NCI-H510A (cell line): ENCODE measurements at places on chromosomes 5 and 9.
A peak's percentile ranks its signal among the peaks of the same experiment; 100 is the strongest.

DNA sequence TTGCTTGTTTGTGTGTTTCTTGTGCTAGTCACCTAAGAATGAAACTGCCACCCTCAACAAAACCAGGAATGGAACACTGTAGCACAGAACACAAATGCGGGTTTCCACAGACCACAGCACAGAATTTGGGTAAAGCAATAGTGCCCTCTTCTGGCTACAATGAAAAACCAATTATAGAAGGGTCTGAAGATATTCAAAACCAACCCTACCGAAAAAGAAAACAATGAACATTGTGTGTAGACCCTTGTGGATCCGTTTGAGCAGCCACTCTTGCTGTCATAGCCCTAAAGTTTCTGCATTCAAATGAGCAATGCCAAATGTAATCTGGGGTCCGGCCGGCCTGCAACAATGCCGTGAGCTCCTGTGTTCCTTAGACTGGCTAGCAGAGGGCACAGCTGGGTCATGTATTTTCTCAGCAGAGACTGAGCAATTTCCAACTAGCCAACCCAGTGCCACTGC is 8.3 kb upstream of the ENC1 start:
- DNase-seq: peak; percentile 1

- peak; percentile 75 for DNase-seq
Observed at GRCh38 chr5:1208743-1209488, 7.5 kb downstream of the SLC6A19 start.

DNA sequence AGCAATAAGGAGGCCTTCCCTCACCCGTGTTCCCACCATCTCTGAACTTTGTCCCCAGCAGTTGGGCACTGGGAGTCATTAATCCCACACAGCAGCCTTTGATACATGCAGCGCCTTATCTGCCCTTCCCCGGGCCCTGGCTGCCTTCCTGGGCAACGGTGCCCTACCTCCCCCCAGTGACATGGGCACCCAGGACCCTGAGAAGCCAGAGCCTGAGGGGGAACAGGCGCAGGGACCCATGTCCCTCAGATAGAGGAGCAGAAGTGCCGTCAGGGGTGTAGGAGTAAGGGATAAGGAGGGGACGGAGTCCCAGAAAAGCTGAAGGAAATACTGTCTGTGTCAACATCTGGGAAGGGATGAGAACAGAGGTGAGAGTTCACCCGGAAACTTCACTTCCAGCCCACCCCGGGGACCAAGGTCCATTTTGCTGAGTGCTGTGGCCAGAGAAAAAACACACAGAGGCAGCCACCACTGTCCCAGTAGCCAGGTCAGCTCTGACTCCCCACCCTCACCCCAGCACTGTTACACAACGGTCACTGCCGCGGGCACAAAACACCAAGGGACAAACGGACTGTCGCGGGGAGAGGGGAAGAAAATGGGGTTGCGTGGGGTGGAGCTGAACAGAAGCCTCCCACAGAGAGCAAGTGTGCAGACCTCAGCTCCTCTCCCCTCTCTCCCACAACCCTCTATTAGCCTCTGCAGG is 3.8 kb downstream of the PCDH1 start:
- no peak for DNase-seq

GRCh38 chr9:95067897-95068296 is 249.6 kb downstream of the FANCC start:
- DNase-seq: no peak

DNA sequence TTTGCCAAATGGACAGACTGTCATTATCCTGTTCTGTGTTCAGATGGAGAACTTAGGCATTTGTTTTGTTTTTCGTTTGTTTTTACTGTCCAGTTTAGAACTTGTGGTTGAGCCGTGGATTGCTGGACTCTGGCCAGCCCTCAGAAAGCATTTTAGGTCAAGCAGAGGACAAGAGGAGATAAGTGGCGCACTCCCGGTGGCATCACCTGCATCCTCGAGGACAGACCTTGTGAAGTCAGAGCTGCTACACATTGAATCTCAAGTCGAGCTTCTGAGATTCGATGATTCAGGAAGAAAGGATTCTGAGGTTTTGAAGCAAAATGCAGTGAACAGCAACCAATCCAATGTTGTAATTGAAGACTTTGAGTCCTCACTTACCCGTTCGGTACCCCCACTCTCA is 8.9 kb downstream of the MTRR start:
- no peak for DNase-seq

DNA sequence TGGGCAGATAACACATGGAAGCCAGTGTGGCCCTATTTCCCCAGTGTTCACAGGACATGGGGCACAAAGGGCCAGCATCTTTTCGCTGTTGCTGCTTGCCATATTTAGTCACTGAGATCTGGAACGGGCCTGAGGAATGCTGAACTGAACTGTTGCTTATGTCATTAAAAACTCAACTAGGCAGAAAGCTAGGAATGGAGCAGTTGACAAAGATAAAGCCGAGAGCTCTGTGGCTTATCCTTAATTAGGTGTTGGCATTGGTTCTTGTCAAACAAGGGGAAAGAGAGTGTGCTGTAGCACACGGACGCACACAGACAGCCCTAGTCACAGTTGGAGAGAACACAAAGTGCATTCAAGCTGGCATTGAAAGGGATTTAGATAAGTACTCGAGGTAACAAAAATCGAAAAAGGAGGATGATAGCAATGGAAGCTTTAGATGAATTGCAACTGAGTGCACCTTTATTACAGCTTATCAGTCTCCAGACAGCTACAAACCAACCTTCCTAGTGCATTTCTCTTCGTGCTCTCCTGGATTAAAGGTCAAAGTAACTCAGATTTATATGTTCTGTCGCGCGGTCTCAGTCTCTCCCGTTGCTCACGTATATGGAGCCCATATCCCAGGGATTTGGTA is 450.2 kb upstream of the ZNF608 start:
- no peak for DNase-seq

GRCh38 chr9:16888594-16888993 is 18.1 kb upstream of the BNC2 start:
- DNase-seq: no peak

DNA sequence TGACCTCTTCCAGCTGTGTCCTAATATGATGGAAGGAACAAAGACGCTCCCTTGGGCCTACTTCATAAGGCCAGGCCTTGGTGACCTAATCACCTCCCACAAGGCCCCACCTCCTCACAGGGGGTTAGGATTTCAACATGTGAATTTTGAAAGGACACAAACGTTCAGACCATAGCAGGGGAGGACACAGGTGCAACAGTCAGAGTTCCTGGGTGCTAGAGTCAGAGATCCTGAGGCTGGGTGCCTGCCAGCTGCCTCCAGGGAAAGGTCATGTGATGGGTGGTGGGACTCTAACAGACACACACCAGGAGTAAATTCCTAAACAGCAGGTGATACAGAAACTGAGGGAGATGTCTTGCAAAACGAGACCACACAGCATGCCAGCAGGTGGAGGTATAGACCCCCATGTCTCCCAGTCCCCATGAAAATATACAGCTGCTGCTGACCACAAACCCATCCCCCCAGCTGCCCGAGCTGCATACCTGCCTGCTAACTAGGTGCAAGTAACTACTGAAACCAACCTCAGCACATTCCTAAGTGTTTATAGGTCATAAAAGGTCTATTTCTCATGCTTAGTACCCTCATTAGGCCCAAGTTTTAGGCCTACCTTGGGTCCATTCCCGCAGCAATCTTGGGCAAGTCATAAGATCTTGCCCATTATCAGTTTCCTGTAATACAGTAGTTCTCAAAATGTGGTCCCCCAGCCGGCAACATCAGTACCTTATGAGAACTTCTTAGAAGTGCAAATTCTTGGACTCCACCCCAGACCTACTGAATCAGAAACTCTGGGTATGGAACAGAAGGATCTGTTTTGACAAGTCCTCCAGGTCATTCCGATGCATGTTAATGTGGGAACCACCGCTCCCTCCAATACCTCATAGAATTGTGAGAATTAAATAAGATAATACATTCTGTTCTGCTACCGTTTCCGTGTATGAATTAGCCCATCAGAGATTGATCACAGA is 245.3 kb downstream of the ENC1 start:
- DNase-seq: no peak

GRCh38 chr9:127444283-127444920 is 6.8 kb downstream of the RPL12 start:
- DNase-seq: no peak

GRCh38 chr5:112276991-112277390 is 142.1 kb downstream of the EPB41L4A start:
- DNase-seq: no peak

- no peak for DNase-seq
Observed at GRCh38 chr9:112188884-112189283, 13.8 kb upstream of the SUSD1 start.

GRCh38 chr5:67178085-67178484 is 18.5 kb downstream of the CD180 start:
- DNase-seq: no peak

DNA sequence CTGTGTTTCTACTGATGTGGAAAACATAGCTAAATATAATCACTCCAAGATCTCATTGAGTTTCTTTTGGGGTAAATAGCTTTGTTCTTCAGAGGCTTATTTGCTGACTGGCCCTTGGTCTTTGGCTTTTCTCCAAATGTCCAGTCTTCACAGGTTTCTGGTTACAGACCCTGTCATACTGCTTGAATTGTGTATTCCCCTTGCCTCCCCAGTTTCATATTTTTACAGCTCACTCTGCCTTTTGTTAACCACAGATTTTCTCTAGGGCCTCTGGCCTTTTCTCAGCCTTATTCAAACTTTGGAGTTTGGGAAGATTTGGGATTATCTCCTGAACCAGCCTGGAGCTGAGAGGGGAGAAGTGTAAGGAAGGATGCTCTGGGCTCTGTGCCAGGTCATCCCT is 23.9 kb downstream of the ISOC1 start:
- no peak for DNase-seq

- DNase-seq: no peak
Observed at GRCh38 chr5:142748568-142749249, 21.5 kb upstream of the ARHGAP26 start.

DNA sequence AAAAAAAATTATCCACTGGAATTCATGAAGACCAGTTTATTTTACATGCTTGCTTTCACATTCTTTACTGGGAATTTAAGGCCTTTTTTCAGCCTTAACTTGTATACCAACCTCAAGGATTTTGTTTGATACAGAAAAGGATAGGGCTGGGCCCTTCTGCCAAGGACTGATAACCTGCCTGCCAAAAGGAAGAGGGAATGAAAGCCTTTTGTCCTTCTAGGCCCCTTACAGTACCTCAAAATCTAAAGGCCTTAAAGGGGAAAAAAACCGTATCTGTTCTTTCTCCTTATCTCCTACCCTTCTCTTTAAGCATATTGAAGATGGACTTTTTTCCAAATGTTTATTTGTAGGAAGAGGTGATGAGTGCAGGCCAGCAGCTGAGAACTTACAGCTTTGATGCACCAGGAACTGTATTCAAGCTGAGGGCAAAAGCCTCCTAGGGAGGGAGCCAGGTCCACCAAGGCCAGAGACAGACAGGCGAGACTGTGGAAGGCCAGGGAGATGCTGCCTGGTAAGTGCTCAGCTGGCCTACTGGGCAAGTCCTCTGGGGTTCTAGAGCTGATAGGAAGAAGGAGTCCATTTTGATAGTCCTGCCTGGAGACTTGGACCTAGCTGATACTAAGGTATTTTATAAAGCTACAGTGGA is 31.8 kb downstream of the FAXDC2 start:
- DNase-seq: no peak

DNA sequence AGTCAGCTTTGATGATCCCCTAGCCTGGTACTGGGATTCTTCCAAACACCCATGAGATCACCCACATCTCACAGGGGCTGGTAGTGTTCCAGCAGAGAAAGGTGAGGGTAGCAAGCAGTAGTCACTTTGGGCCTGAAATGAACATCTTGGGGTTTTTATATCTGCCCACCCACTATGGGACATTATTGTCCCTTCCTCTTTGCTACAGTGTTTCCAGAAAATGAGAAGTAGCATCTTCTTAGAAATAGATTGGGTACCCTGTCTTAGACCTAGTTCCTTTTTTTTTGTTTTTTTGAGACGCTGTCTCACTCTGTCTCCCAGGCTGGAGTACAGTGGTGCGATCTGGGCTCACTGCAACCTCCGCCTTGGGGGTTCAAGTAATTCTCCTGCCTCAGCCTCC is 249.2 kb upstream of the ANKRD55 start:
- no peak for DNase-seq

DNA sequence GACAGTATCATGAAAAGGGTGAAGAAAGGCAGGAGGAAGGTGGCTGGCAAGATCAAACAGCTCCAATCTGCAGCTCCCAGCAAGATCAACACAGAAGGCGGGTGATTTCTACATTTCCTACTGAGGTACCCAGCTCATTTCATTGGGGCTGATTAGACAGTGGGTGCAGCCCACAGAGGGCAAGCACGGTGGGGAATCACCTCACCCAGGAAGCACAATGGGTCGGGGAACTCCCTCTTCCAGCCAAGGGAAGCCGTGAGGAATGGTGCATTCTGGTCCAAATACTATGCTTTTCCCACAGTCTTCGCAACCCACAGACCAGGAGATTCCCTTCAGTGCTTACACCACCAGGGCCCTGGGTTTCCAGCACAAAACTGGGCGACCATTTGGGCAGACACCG is 66.8 kb downstream of the CAMSAP1 start:
- no peak for DNase-seq

GRCh38 chr9:29882767-29883166 is 2309.5 kb upstream of the C9orf72 start:
- no peak for DNase-seq

GRCh38 chr5:109566361-109566760 is 123.4 kb upstream of the MAN2A1 start:
- no peak for DNase-seq

- no peak for DNase-seq
Observed at GRCh38 chr5:127650649-127651048, 1.8 kb downstream of the CTXN3 start.

GRCh38 chr5:112529525-112529924 is 110.4 kb upstream of the EPB41L4A start:
- no peak for DNase-seq

- DNase-seq: no peak
Observed at GRCh38 chr5:39440192-39440957, 15.6 kb upstream of the DAB2 start.

- DNase-seq: no peak
Observed at GRCh38 chr5:14776602-14777001, 95.0 kb downstream of the ANKH start.

DNA sequence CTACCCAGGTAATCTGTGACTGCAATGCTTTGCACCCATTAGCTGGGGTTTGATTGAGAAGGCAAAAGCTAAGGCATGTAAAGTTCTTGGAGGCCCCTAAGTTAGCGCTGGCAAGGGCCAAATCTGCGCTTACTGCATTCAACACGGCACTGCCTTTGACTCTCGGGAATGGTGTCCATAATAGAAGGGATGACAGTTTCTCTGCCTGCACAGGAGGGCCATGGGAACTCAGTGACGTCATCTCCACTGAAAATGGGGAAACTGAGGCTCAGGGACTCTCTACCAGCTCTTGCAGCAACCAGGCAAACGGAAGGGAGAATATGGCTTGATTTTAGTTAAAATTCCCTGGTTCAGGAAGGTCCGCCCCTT is 487 bp downstream of the SPATA24 start:
- DNase-seq: no peak

GRCh38 chr5:107673039-107673367 is 2.3 kb upstream of the EFNA5 start:
- DNase-seq: no peak

GRCh38 chr9:4886698-4887097 is 94.0 kb downstream of the RCL1 start:
- no peak for DNase-seq
